ENCODE measurements at places on chromosomes 16 and 17.

GRCh38 chr17:75783803-75784472 is 668 bp upstream of the UNK start:
- no peak for DNase-seq

- no peak for DNase-seq
These were observed 60.9 kb downstream of the MRTFB start for GRCh38 chr16:14131774-14132695.

DNA sequence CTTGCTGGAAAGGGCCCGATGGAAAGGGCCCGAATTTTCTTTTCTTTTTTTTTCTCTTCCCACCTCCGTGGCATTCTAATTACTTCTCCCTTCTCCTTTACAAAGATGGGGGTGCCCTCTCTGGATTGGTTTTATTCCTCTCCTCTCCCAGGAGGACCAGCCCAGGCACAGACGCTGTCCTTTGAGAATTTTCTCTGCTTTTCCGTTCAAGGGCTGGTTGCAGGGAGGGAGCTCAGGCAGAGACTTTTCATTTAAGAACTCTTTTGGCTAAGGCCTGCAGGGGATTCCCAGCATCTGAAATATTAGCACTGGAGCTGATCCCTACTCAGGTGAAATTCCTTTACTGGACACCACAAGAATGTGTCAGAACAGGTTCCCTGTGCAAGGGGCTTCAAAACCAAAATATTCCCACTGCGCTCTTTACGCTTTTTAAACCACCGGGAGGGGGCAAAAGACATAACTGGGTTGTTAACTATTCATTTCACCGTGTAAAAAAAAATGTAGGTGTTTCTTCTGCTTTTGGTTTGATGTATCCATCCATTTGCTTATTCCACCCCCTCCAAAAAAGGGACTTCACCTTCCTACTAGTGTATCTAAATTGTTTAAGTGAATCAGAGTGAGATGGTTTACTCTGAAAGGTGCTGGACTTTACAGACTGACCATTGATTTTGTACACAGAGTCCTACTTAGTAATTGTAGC is 1.4 kb downstream of the NFAT5 start:
- DNase-seq, result no peak

DNA sequence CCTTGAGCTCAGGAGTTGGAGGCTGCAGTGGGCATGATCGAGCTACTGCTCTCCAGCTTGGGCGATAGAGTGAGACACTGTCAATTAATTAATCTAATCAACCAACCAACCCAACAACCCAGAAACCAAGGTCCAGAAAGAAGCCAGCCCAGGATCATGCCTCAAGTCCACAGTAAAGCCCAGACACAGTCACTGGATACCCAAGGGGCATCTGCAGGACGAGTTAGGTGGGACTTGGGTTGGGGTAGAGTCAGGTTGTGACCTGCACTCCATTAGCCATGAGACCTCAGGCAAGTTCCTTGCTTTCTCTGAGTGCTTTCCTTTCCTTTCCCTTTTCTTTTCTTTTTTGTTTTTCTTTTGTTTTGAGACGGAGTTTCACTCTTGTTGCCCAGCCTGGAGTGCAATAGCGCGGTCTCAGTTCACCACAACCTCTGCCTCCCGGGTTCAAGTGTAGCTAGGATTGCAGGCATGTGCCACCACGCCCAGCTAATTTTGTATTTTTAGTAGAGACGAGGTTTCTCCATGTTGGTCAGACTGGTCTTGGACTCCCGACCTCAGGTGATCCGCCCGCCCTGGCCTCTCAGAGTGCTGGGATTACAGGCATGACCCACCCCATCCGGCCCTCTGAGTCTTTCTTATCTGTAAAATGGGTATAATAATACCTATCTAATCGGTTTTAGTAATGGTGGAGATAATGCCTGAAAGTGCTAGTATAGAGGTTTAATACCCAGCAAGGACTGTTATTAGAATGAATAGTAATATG is 3.5 kb upstream of the HSD17B1 start:
- no peak for DNase-seq

GRCh38 chr17:77212833-77213777 is 72.3 kb downstream of the SEC14L1 start:
- DNase-seq, result no peak

DNA sequence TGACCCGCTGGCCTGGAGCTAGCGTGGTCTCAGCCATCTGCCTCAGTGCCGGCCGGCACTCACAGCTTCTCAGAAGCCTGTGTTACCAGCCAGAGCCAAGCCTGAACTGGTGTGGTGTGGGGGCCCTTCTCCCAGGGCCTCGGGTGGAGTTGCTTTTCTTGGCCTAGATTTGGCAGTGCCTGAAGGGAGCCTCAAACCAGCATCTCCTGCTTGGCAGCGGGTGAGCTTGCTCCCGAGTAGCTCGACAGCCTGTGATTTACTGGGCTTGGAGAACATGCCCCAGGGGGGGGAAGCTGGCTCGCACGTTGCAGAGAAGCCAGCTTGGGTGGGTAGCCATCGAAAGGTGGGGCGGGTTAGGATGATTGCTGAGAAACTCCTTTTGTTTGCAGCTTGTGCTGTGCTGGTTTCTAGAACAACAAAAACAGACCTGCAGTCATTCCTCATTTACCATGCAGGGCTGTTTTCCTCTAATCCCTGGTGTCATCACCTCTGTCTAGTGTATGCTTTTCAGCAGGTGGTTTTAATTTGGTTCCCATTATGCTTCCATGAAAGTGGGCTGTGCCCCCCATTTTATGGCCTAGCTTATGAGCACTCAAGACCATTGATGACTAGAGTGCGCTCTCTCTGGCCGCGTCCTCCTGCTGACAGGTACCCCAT is 42.2 kb downstream of the TBCD start:
- DNase-seq, result no peak

All from CD4-positive, alpha-beta T cell treated with Interleukin-1 beta for 1 hour (primary cell).